ENCODE measurements at places on chromosomes 3 and 15. TPM values are rescaled to one million over a fixed set of nuclear protein-coding genes. Genes with fewer than 3 reads are reported as not detected.

Gene TICRR
- polyA plus RNA-seq: 8.0 TPM

Gene WDR93
- not detected for polyA plus RNA-seq

Gene AHSG
- polyA plus RNA-seq: not detected

Gene TUBGCP4
- polyA plus RNA-seq: 32.2 TPM

Gene RTP1
- not detected for polyA plus RNA-seq

Gene PPIB
- polyA plus RNA-seq: 915 TPM

Gene CASR
- polyA plus RNA-seq: 0.05 TPM

Gene LRRC31
- not detected for polyA plus RNA-seq

GRCh38 chr3:186067360-186068242 lies 41.3 kb downstream of the ETV5 start:
- H3K27ac ChIP-seq: peak overlapping the region; percentile 27
- no peaks in the 10 kb centered on the region for H3K4me1 ChIP-seq
- no peaks in the 10 kb centered on the region for H3K27me3 ChIP-seq
- peak overlapping the region; percentile 16 for H3K4me3 ChIP-seq

- H3K27ac ChIP-seq: no peak overlapping the region
- no peaks in the 10 kb centered on the region for H3K36me3 ChIP-seq
- no peak overlapping the region for H3K4me3 ChIP-seq
- no peak for DNase-seq
Observed at GRCh38 chr3:132912416-132912753, 125.8 kb upstream of the TMEM108 start.

DNA sequence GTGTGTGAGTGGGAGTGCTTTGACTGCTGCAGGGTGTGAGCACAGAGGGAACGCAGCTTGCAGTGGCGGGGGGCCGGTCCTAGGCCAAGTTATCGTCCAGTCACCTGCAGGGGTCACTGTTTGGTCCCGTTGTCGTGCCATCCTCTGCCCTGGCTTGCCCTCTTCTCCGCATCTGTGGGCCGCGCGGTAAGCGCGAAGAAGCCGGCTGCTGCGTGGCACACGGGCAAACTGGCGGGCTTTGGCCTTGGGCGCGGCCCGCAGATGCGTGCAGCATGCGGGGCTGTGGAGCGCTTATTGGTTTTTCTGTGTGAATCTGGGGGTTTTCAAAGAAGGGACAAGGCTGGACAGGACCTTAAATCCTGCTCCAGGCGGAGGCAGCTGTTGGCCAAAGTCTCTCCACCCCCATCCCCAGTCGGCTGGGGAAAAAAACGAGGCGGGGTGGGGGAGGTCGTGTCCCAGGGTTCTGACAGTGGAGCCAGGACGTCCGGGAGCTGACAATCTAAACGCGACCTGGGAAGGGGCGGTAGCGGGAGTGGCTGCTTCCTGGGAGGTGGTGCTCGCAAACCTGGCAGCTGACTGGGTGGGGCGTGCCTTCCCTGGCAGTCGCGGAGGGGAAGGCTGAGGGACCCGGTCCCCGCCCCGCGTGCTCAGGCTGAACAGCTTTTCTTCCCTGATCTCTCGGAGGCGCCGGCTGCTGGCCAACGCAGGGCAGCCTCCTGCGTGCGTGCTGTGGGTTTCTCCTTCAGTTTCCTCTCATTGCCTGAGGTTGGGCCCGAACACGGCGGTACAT lies 39.7 kb upstream of the VEPH1 start:
- no peaks in the 10 kb centered on the region for H3K36me3 ChIP-seq
- DNase-seq: no peak
- H3K4me1 ChIP-seq: no peaks in the 10 kb centered on the region
- no peak overlapping the region for H3K4me3 ChIP-seq
- no peak overlapping the region for H3K27ac ChIP-seq
- H3K27me3 ChIP-seq: no peaks in the 10 kb centered on the region

DNA sequence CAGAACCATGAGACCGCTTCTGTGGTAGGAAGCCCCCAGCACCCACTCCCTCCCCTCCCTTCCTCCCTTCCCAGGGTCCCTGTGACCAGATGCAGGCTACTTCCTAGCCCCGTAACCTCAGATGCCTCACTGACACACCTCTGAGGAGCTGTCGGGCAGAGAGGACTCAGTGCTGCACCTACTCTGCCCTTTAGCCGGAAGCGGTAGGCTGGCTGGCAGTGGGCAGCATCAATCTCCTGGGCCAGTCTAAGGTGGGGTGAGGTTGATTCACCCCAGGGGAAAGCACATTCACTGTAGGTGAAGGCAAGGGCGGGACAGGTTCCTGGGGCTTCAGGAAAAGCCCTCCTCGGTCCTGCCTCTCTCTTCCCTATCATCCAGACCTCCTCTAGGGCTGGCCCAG lies 19.1 kb downstream of the CSRNP1 start:
- no peaks in the 10 kb centered on the region for H3K36me3 ChIP-seq

- DNase-seq: no peak
- no peaks in the 10 kb centered on the region for H3K36me3 ChIP-seq
- no peaks in the 10 kb centered on the region for H3K27me3 ChIP-seq
- H3K27ac ChIP-seq: no peak overlapping the region
- H3K4me3 ChIP-seq: no peak overlapping the region
Observed at GRCh38 chr3:150080058-150080730, 109.5 kb upstream of the PFN2 start.

- no peak overlapping the region for H3K27ac ChIP-seq
- 0 out of 2 replicates have a peak, but pooled peaks cover 4% of the 10 kb centered on the region for H3K36me3 ChIP-seq
- H3K4me3 ChIP-seq: no peak overlapping the region
- H3K4me1 ChIP-seq: peaks cover 16% of the 10 kb centered on the region
Observed at GRCh38 chr3:48426944-48427629, 2.8 kb downstream of the PLXNB1 start.

DNA sequence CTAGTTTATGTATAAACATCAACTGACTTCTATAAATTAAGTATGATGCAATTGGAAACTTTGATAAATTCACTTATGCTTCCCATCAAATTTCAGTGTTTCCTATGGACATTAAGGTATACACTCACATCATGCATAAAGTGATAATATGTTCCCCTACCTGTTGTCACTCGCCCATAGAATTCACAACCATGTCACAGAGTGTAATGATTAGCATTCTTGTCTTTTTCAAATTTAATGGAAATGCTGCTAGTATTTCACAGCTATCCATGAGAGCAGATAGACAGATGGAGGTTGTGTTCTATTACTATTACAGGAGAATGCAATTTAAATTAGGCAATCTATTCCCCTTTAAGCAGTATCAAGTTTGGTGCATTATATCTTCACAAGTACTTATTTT lies 984 bp downstream of the PLSCR4 start:
- no peaks in the 10 kb centered on the region for H3K4me1 ChIP-seq
- no peak overlapping the region for H3K4me3 ChIP-seq
- DNase-seq: no peak
- peaks cover 1% of the 10 kb centered on the region for H3K27me3 ChIP-seq

- no peaks in the 10 kb centered on the region for H3K4me1 ChIP-seq
- no peak overlapping the region for H3K4me3 ChIP-seq
- no peak for DNase-seq
- no peaks in the 10 kb centered on the region for H3K36me3 ChIP-seq
Observed at GRCh38 chr3:56277236-56277635, 191.0 kb downstream of the ERC2 start.

- H3K36me3 ChIP-seq: no peaks in the 10 kb centered on the region
- DNase-seq: no peak
- H3K27me3 ChIP-seq: no peaks in the 10 kb centered on the region
Observed at GRCh38 chr3:188814581-188814980, 357.2 kb upstream of the TPRG1 start.

- peak overlapping the region; percentile 72 for H3K4me3 ChIP-seq
- no peak for DNase-seq
- H3K27ac ChIP-seq: no peak overlapping the region
- peaks cover 2% of the 10 kb centered on the region for H3K27me3 ChIP-seq
- no peaks in the 10 kb centered on the region for H3K36me3 ChIP-seq
Observed at GRCh38 chr3:66037986-66038369, 740 bp downstream of the MAGI1 start.

GRCh38 chr15:72796210-72796514 lies 12.6 kb upstream of the ADPGK start:
- H3K4me3 ChIP-seq: no peak overlapping the region
- H3K4me1 ChIP-seq: peaks cover 8% of the 10 kb centered on the region

- H3K4me3 ChIP-seq: no peak overlapping the region
- H3K36me3 ChIP-seq: no peaks in the 10 kb centered on the region
- H3K27ac ChIP-seq: no peak overlapping the region
- no peak for DNase-seq
- H3K4me1 ChIP-seq: no peaks in the 10 kb centered on the region
Observed at GRCh38 chr3:4948395-4948794, 30.8 kb upstream of the BHLHE40 start.

DNA sequence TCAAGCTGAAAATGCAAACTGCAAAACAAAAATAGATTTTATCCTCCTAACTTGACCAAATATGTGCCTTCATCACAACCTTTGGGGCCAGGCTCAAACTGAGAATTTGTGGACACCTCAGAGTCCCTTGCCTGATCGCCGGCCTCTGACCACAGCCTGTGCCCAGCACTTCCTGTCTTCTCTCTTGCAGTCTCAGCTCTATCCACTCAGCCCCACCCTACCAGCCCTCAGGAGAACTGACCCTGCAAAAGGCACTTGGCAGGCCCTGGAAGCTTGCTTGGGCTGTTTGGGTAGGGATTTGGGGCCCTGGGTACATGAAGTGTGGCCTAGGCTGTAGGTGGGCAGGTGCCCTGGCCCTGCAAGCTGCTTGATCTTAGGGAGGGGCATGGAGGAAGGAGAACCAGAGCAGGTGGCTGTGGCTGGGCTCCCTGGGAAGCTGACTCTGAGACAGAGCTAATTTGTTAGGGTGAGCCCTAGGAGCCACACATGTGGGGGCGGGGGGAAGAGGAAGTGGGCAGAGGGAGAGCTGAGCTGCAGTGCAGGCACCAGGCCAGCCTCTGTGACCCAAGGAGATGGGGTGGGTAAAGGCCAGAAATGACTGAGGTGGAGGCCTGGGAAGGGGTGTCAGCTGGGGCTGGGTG lies 8.6 kb downstream of the CLEC3B start:
- H3K4me3 ChIP-seq: no peak overlapping the region
- H3K27me3 ChIP-seq: no peaks in the 10 kb centered on the region
- H3K4me1 ChIP-seq: peaks cover 9% of the 10 kb centered on the region

DNA sequence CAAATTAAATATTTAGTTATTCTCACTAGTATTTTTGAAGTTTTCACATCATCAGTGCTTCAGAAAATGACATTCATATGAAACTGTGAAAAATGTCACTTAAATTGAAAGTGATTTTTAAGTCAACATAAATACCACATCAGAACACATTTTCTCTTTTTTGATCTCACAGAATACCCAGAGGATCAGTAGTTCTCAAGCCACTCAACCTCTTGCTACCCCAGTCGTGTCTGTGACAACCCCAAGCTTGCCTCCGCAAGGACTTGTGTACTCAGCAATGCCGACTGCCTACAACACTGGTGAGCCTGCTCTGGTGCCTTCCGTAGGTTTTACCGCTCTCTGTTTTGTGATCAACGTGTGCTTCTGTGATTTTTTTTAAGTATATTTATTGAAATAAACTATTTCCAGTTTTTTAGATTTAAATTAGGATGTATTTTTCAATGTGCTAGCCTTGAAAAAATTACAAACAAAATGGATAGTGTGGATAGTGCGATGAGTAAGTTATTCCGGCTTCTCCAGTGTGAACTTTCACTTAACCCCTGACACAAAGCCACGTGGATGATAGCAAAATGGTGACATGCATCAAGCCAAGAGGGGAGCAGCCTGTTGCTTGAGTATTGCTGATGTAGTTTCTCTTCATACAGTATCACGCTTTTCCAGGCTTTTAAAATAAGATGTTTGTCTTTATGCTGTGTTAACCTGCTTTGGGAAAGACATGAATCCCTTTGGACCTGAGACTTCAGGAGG lies 26.5 kb downstream of the LYSMD4 start:
- H3K4me1 ChIP-seq: peaks cover 27% of the 10 kb centered on the region
- no peak for DNase-seq
- 0 out of 2 replicates have a peak overlapping the region, but pooled peaks have one; percentile 24 for H3K27ac ChIP-seq
- no peak overlapping the region for H3K4me3 ChIP-seq
- no peaks in the 10 kb centered on the region for H3K27me3 ChIP-seq

DNA sequence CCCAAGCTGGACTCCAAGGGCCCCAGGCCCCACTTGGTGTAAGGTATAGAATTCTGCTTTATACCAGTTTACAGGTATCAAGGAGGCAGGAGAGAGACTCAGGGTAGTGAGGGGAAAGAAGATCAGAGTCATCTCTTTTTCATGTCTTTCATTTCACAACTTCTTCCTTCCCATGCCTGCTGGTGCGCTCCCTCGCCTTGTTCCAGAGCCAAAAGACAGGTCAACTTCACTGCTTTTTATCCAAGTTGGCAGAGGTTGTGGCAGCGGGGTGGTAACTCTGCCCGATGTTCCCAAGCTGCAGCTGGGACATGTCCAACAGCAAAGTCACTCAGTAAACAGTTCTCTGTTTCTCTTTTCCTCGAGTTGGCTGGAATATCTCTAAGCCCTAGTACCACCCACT lies 86.3 kb upstream of the TCF12 start:
- no peak overlapping the region for H3K27ac ChIP-seq
- no peaks in the 10 kb centered on the region for H3K36me3 ChIP-seq
- DNase-seq: no peak
- H3K27me3 ChIP-seq: peaks cover 2% of the 10 kb centered on the region
- no peaks in the 10 kb centered on the region for H3K4me1 ChIP-seq

GRCh38 chr3:44861412-44862225 lies at the start of gene TMEM42:
TSS of gene TMEM42 (plus strand) at chr3:44861912. CDS start at chr3:44861925, 13 bp downstream.
- H3K27me3 ChIP-seq: no peaks in the 10 kb centered on the region
- 0 out of 2 replicates have a peak, but pooled peaks cover 2% of the 10 kb centered on the region for H3K36me3 ChIP-seq
- DNase-seq: peak; percentile 68
- peak within 1 kb of the TSS; percentile 65 for H3K4me3 ChIP-seq
- H3K4me1 ChIP-seq: no peaks in the 10 kb centered on the region

DNA sequence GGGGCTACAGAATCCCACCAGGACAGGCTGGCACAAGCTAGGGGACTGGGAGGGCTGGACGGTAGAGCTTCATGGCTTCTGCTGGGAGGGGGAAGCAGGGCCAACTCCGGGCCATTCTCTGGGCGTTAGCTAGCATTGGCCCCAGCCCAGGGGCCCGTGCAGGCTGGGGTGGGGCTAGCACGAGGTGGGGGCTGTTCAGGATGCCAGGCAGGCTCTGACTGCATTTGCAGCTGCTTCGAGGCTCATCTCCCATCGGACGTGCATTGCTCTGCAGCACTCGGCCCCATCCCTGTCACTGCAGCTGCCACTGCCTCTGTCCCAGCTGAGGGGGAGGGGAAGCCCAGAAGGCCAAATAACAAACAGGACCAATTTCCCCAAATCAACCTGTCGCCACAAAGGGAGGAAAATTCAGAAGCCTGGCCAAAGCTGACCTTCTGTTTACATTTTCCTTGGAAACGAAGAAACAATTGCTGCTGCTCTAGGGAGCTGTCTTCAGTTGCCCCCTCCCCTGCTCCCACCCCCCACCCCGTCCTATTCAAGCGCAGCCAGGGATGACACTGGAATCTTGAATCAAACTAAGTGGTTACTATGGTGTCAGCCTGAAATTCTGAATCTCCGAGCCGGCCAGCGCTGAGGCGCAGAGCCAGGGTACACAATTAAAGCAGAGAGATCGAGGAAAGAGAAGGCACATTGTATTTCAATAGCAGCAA lies 138.8 kb upstream of the PRR20G start:
- DNase-seq: no peak
- peaks cover 4% of the 10 kb centered on the region for H3K27me3 ChIP-seq
- no peak overlapping the region for H3K27ac ChIP-seq
- H3K4me3 ChIP-seq: no peak overlapping the region
- H3K36me3 ChIP-seq: no peaks in the 10 kb centered on the region

DNA sequence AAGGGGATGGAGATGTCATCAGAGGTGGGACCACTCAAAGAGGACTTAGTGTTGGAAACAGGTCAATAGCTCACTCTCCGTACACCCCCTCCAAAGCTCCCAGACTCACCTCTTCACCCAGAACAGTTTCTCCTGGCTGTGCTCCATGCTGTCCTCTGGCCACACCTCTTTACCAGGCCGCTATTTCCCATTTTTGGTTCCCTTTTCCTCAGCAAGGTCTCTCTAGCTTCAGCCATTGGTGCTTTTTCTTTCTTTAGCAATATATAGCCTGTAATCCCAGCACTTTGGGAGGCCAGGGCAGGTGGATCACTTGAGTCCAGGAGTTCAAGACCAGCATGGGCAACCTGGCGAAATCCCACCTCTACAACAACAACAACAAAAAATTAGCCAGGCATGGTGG lies 123.6 kb upstream of the SMAD3 start:
- H3K4me1 ChIP-seq: peaks cover 7% of the 10 kb centered on the region
- no peak for DNase-seq
- no peak overlapping the region for H3K27ac ChIP-seq
